ENCODE measurements at places on chromosomes 12 and 14.
A peak's percentile ranks its signal among the peaks of the same experiment; 100 is the strongest.

DNA sequence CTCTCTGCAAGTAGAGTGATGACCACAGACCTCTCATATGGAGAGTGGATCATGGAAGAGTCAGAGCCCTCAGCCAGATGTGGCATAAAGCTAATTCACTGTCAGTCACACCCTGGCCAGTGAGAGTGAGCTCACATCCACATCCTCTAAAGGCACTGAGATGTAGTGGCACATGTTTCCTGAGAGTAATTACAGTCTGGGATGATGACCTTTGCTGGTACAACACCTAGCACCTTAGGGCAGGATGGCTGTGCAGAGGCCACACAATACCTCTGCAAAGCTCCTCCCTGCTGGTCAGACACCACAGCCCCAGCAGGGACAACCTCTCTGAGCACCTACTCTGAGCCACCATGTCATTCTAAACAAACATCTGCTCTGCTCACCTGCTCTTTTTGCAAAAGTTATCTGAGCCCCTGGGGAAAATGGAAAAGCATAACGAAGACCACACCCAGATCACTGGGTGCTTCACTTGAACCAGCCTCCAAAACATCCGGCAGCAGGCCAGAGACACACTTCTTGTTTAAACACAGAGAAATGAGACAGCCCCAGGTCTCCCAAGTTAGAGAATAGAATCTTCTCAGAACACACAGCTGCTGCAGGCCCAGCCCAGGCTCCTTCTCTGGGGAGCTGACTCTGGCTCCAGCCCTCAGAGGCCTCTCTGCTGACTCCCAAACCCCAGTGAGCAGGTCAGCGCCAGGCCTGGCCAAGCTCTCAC, 30.3 kb downstream of the PITPNM2 start:
- DNase-seq: no peak

GRCh38 chr14:73645248-73645610, 443 bp downstream of the DNAL1 start:
- DNase-seq: no peak

DNA sequence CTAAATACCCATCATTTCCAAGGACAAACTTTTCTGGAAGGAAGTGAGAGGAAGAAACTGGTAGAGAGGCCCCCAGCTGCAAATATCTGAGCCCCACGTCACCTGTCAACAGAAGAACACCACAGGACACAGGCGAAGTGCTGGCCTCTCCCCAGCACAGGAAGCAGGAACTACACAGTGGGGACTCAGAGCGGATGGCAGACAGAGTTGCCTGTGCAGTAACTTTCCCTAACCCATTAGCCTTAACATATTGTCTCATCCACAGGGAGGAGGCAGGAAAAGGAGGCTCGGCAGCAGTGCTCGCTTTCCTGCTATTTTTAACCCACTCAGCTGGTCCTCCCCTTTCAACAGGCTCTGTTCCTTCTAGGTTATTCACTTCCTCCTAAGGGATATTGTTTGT, 111.5 kb upstream of the TMPO start:
- no peak for DNase-seq

- no peak for DNase-seq
These were observed 62.2 kb downstream of the NCOR2 start for GRCh38 chr12:124505001-124505818.

GRCh38 chr12:51264297-51264696, 5.9 kb downstream of the SMAGP start:
- no peak for DNase-seq

DNA sequence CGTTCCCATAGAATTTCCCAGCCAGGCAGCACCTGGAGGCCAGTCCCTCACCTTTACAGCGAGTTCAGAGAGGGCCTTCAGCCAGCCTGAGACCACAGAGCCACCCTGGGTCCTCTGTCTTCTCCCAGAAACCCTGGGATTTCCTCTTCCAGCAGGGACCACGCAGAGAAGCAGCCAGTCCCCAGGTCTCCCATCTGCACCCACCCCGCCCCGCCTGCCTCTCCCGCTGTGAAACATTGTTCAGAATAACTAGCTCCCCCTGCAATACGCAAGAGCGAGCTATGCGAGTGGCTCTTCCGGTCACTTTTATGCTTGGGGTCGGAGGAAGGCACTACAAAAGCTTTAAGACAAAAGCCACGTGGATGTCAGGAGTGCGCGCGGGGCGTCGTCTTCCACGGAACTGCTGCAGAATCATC, 77.8 kb downstream of the SERPINA3 start:
- DNase-seq: no peak

- no peak for DNase-seq
These were observed 44.4 kb downstream of the JAG2 start for GRCh38 chr14:105123981-105124765.

GRCh38 chr14:76984297-76984696, 44.2 kb downstream of the IRF2BPL start:
- no peak for DNase-seq

DNA sequence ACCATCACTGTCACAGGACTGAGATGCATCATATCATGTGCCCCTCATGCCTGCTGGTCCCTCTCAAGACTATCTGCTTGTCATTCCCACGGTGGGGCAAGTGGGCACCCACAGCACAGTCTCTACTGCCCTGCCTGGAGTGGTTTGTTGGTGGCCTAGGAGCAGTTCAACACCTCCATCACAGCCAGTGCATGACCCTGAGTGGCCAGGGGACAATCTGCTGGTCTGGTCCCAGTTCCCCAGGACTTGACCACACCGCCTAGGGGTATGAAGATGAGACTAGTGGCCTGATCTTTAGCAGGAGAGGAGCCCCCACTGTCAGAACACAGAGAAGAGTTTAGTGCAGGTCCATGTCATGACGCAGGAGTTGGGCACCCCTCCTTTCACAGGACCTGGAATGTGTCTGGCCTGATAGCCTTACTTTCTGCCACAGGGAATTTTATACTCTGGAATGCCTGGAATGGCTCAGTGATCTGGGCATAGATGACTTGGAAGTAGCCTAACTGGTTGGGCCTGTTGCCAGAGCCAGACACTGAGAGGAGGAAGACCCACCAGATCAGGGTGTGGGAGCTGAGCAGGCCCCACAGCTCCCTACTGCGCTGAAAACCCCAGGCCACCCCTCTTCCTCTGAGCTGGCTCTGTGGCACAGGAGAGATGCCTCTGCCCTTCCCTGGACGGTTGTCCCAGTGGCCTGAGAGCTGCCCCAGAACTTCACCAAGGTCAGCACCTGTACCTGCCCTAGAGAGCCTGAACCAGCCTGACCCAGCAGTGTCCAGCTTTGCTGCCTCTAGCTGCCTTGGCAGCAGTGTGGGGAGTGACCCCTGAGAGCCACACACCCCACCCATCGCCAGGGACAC, 83.3 kb downstream of the PUS7L start:
- DNase-seq: no peak

DNA sequence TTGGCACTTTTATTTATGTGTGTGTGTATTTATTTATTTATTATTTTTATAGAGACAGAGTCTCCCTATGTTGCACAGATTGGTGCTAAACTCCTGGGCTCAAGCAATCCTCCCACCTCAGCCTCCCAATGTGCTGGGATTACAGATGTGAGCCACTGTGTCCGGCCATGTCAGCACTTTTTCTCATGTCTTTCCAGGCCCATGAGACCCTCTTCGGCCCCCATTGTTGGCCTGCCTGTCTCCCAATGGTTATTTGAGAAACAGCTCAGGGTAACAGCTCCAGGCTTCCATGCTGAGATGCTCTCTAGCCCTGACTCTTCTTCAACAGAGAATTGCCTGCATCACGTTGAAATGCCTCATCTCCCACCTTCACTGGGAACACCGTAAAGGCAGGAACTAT, 34.4 kb downstream of the TMEM30B start:
- DNase-seq: no peak

DNA sequence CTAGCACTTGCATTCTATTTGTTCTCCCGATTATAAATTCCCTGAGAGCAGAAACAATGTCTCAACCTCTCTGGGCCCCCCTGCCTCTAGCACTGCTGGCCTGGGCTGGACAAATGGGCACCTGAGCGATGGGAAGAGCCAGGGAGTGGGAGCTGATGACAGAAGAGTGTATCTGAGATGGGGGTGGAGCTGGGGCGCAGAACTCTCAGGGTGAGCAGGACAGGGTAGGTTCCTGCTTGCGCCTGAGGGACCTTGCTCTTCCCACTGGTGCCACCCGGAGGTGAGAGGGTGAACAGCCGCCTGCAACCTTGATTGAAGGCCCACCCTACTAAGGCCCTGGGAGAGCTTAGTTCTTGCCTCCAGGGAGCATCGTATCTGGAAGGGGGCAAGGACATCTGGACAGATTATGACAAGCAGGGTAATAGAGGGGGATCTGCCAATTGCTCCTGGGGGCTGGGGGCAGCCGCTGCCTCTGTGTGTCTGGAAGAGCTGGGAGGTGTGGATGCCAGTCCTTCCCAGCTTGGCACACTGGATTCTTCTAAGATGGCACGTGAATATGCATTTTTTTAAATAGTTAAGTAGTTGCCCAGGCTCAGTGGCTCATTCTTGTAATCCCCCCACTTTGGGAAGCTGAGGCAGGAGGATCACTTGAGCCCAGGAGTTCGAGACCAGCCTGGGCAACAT, 43.0 kb upstream of the TSPAN9 start:
- no peak for DNase-seq

- DNase-seq: no peak
These were observed 248.8 kb downstream of the SUDS3 start for GRCh38 chr12:118625050-118625675.

- DNase-seq: no peak
These were observed 58.6 kb upstream of the MANSC4 start for GRCh38 chr12:27838543-27839185.

GRCh38 chr12:109513977-109514376, 36.5 kb downstream of the UBE3B start:
- no peak for DNase-seq

DNA sequence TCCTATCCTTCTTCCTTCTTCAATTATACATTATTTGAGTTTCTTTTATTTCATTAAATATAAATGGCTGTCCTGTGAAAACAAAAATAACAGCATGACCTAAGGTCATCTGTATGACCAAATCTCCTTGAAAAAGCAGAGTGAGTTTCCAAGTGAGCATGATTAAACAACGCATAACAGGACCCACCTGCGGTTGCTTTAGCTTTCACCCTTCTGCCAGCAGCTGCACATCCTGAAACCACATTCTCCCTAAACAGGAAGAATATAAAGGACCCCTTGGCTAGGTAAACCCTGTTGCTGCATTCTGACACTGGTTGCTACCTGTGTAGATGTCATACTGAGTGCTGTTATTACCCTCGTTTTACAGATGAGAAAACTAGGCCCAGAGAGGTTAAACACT, 42.8 kb upstream of the CPM start:
- no peak for DNase-seq

DNA sequence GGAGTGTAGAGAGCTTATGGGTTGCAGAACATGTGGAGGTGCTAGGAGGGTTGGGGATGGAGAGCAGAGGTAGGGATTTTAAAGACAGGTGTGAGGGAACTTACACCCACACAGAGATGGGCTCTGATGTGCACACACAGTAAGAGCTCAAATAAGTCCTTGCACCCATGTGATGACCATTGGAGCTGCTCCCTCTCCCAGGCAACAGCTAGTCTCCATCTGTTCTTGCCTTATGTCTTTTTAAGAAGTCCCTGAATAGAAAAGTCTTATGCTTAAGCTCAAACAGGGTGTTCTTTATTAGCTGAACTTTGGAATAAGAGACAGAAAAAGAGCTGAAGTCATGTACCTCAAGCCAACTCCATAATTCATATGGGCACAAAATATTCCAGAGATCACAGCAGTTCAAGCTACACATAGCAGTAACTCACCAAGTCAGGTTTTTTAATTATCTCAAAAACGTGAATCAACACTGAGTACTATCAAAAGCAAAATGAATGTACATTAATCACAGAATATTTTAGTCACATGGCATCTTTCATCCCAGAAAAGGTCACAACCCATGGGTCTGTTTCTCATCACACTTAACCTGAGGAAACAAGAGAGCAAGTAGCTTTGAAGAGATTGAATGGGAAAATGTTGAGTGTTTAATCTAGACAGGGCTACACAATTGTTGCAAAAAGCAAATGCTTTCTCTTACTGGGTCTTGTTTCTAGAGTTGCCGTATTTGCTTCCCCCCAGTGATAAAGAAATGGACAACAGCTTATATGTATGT, 1513.6 kb upstream of the SEL1L start:
- DNase-seq: no peak

GRCh38 chr14:50520947-50521815, 11.2 kb downstream of the MAP4K5 start:
- DNase-seq: peak; percentile 9

GRCh38 chr12:22709292-22709691, 84.3 kb downstream of the ETNK1 start:
- DNase-seq: no peak

DNA sequence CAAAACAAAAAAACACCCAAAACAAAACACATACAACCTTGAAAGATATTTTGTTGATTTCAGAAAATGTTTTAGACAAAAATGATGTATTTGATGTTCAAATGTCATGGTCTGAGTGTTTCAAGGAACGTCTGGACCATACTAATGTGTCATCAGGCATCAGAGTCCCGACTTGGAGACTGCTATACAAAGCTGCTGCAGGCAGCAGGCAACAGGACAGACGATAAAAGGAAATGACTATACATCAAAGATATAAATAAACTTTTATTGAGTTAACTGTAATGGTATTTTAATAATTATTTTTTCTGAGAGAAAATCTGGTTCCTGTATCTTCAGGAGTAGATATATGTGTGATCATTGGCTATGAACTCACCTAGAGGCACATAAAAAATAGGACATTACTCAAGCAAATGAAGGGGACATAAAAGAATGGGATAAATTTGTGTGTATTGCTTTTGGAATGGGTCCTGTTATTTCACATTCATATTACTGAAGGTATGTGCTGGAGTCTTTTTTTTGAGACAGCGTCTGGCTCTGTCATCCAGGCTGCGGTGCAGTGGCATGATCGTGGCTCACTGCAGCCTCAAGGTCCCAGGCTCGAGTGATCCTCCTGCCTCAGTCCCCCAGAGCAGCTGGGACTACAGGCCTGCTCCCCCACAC, 87.3 kb upstream of the HECTD1 start:
- no peak for DNase-seq

- no peak for DNase-seq
These were observed 10.8 kb upstream of the IPO8 start for GRCh38 chr12:30706476-30706875.

DNA sequence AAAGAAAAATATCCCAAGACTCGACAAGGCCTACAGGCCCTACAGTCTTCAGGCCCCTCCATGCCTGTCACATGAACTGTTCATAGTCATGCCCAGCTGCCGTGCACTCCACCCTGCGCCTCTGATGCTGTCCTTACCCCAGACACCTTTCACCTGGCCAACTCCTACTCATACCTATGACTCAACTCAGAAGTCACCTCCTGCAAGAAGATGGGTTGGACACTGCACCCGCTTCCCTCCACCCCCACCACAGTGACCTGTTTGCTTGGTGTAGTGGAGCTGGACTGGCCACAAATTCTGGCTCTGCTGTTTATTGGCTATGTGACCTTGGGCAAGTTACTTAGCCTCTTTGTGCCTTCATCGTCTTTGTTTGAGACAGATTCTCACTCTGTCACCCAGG, 56.2 kb downstream of the PHETA1 start:
- DNase-seq: no peak

- DNase-seq: no peak
These were observed 6.1 kb downstream of the FRMD6 start for GRCh38 chr14:51657762-51658161.

DNA sequence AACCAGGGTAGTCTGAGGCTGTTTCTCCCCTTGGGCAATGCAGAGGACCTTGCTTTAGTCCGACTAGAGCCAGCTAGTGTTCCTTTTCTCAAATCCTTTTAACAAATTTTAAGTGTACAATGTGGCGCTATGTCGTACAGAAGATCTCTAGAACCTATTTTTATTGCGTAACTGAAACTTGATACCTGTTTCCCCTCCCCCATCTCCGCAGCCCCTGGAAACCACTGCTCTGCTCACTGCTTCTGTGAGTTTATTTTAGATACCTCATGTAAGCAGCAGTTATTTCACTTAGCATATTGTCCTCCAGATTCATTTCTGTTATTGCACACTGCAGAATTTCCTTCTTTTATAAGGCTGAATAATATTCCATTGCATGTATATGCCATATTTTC, 1092.3 kb downstream of the AACS start:
- DNase-seq: no peak
